Psoas muscle (tissue), 8 donors: ENCODE measurements at places on chromosomes 16 and 17. TPM values are rescaled to one million over a fixed set of nuclear protein-coding genes. Genes with fewer than 3 reads are reported as not detected.

Gene SLC38A8
- not detected for polyA plus RNA-seq

Gene PIMREG
- 0.18 TPM for polyA plus RNA-seq

- DNase-seq = no peak
Measured at GRCh38 chr17:17959520-17960361, 12.5 kb downstream of the TOM1L2 start.

DNA sequence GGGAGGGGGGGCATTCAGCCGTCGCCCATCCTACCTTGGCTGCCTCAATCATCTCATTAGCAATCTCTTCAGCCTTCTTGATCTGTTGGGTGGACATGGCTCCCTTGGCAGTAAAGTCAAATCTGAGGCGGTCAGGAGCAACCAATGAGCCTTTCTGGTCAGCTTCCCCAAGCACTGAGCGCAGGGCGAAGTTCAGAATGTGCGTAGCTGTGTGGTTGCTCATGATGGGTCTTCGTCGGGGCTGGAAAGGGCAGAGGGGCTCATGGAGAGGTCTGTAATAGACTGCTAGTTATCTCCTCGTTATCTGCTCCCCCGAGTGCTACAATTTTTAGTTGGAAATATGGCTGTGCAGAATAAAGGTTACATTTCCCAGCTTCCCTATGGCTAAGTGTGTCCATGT lies 7.2 kb upstream of the EXOSC6 start:
- DNase-seq = no peak

- DNase-seq = no peak
Measured at GRCh38 chr17:83028851-83029250, 50.6 kb upstream of the METRNL start.

DNA sequence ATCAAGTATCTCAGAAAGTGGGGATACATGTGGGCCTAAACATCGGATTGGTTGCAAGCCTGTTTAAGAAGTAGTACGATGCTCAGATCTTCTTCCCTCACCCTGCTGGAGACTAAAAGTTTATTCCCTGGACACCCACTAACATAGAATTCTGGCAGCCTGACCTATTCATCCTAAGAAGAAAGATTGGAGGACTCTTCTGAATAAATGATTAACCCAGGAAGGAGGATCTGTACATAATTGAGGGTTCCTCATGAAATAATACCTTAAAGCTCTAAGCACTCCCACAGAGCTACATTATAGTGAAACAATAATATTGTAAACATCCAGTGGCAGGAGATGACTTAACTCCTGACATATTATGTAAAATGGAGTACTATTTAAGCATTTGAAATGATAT lies 111.7 kb downstream of the NLK start:
- no peak for DNase-seq

DNA sequence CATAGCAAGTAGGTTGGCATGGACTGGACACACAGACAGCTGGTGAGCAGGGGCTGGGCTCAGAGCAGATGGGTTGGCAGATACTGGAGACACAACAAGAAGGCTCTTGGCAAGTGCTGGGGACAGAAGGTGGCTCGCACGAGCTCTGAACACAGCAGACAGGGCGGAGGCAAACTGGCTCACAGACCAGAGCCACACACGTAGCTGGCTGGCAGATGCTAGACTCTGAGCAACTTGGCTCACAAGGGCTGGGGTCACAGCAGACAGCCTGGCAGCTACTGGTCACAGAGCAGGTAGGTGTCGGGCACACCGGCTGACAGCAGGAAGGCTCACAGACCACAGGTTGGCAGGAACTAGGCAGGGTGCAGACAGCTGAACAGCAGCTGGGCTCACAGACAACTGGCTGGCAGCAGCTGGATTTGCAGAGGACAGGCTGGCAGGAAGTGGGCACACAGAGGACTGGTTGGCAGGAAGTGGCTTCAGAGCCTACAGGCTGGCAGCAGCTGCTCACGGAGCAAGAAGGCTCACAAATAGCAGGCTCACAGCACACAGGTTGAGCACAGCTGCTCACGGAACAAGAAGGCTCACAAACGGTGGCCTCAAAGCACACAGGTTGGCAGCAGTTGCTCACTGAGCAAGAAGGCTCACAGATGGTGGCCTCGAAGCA lies 725 bp downstream of the KRTAP16-1 start:
- DNase-seq = peak; percentile 34

GRCh38 chr17:43389046-43389947 lies 9.5 kb upstream of the ARL4D start:
- DNase-seq = peak; percentile 87
